ENCODE measurements at places on chromosomes 4 and X.

- peak; percentile 2 for DNase-seq
Measured at GRCh38 chrX:27336466-27337091, 126.6 kb downstream of the PPP4R3C start.

DNA sequence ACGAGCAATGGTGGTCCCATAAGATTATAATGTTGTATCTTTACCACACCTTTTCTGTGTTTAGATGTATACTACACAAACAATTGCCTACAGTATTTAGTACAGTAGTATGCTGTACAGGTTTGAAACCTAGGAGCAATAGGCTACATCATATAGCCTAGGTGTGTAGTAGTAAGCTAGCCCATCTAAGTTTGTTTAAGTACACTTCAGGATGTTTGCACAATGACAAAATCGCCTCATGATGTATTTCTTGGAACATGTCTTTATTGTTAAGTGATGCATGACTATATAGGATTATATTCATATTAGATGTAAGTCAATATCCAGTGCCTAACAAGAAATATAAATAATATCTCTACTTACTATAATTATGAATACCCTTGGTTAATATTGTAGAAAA is 104.6 kb downstream of the SLC10A6 start:
- no peak for DNase-seq

DNA sequence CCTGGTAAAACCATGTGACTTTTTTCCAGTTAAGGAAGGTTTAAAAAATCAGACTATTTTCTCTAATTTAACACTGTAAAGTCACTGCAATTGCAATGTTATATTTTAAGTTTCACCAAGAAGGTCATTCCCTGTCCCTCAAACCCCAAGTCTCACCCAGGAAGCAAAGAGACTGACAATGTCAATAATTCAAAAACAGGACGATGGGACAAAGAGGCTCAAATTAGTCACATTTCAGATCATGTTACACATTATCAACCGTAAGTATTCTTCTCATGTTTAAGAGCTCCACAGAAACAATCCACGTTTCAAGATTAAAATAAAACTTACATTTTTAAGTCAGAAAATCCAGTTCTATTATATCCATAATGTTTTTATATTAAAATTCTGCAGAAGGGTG is 13.2 kb downstream of the SHISA3 start:
- DNase-seq: no peak

DNA sequence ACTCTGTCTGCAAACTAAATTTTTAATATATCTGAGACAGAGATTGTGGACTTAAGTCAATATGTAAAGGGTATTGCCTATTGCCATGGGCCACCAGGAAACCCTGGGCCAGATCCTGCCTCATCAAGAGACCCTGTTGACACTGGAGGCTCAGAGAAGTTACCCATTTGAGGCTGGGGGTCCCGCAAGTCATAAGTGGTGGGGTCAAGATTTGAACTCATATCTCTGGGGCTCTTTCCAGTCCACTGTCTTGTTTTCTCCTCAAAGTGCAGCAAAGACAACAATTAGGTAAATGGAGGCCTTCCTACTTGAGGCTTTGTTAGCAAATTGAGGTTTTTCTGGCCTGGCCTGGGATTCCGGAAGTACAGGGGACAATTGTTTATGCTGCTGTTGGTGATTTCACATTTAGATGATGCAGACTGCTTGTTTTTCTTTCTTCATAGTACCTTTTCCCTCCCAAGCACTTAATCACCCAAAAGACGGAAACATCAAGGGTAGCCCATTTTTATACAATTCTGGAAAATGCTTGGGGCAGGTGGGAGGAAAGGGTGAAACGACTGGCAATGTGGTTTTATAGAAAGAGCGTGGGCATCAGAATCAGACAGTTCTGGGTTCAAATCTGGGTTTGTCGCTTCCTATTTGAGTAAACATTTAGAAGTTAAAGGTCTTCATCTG is 160.0 kb downstream of the SMIM20 start:
- DNase-seq: no peak

GRCh38 chrX:55163171-55163570 is 57.0 kb upstream of the PAGE5 start:
- no peak for DNase-seq

- DNase-seq: no peak
Measured at GRCh38 chr4:52566136-52567031, 92.7 kb downstream of the USP46 start.

- DNase-seq: no peak
Measured at GRCh38 chrX:42127563-42127962, 204.2 kb upstream of the CASK start.

- DNase-seq: no peak
Measured at GRCh38 chr4:140212646-140213045, 58.7 kb upstream of the MAML3 start.

DNA sequence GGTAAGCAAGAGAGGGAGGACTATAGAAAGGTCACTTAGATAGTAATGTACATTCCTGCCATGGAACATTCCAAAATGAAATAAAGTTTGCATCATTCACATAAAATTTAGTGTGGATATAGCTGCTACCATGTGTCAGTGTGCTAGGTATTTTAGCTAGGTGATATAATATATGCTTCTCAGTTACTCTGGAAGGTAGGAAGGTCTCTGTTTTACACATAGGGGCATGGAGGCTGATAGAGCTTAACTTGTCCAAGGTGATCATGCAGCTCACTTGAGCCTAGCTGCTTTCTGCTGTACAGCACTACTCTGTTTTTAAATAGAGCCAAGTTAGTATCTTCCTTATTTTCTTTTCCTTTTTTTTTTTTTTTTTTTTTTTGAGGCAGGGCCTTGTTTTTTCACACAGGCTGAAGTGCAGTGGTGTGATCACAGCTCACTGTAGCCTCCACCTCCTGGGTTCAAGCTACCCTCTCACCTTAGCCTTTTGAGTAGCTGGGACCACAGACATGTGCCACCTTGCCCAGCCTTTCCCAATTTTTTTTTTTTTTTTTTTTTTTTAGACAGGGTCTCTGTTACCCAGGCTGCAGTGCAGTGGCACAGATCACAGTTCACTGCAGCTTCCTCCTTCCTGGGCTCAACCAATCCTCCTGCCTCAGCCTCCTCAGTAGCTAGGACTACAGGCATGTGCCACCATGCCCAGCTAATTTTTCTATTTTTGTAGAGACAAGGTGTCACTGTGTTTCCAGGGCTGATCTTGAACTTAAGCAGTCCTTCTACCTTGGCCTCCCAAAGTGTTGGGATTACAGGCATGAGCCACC is 10.4 kb downstream of the AFF1 start:
- no peak for DNase-seq

DNA sequence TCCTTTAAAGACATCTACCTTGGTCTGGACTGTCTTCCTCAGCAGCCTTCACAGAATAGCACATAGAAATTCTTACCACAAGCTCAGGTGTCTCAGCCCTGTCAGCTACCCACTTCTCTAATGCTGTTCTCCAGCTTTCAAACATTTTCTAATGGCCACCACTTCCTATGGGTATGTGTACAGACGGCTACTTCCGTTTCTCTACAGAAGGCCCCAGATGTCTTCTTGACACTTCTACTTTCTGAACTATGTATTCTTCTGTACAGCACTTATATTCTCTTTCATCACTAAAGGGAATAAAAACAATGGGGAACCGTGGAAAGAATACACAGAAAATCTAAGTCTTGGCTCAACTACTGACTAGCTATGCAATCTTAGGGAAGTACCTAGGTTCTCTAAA is 13.3 kb downstream of the OPHN1 start:
- no peak for DNase-seq

GRCh38 chr4:21413807-21414370 is 534.7 kb downstream of the KCNIP4 start:
- DNase-seq: no peak

Measured in fibroblast of skin of abdomen (primary cell).